CD8-positive, alpha-beta T cell (primary cell): ENCODE measurements at places on chromosomes 11 and 22.

DNA sequence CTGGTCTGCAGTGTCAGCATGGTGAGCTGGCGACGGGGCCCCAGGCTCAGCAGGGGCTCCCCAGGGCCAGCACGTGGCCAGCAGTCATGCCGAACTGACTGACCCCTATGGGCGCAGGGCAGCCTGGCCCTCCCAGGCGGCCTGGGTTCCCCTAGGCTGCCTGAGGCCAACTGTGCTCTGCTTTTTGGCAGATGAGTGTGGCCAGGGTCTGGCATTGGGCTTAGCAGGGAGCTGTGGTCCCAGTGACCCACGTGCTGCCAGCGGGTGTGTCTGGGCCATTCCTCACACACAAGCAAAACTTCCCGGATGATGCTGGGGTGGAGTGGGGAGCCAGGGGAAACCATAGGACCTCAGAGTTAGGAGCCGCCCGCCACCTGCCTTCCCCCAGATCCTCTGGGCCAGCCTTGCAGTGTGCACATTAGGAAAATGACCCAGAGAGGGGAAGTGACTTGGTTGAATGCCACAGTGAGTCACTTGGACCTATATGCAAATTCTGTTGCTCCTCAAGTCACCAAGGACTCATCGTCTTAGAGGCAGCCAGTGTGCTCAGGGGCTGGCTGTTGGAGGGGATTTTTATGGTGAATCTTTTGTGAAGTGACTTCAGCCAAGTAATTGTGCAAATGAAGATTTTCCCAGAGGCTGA is 6.5 kb downstream of the ADORA2A start:
- no peak for DNase-seq

- no peak for DNase-seq
These were observed 27.1 kb downstream of the NECTIN1 start for GRCh38 chr11:119701591-119702549.

GRCh38 chr11:66845143-66845875 is 2.1 kb downstream of the RCE1 start:
- DNase-seq = no peak

DNA sequence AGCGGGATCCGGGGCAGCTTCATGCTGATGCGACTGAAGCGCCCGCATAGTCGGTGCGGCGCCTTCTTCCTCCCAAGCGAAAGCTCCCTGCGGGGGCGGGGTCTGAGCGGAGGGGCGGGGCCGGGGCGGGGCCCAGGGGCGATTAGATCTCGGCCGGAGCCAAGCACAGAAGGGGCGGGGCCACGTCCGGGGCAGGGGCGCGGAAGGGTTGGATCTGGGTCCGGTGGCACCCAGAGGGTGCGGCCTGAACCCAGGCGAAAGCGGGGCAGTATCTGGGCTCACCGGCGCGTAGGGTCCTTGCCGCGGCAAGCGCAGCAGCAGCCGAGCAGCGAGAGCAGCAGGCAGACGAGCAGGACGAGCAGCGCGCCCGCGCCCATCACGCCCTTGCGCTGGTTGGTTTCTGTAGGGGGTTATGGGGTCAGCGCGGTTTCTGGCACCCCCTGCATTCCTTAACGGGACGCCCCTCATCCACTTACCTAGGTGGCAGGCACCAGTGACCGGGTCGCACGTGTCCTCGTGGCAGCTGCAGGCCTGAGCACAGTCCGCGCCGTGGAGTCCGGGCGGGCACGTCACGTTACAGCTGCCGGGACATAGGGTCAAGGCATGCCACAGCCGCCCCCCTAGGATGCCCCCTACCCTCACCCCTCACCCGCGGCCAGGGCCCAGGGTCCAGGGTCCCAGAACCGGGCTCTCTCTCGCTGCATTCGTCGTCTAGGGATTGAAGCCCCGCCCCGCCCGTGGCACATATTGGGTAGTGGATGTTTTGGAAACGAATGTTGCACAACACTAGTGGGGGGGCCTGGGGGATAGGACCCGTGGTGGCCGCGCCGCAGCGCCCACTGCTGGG is 8.1 kb downstream of the SCARF2 start:
- peak; percentile 79 for DNase-seq

- no peak for DNase-seq
These were observed 57.9 kb upstream of the ANGPTL5 start for GRCh38 chr11:101974255-101974654.

GRCh38 chr11:12164061-12165014 is 53.9 kb downstream of the MICAL2 start:
- DNase-seq = no peak

DNA sequence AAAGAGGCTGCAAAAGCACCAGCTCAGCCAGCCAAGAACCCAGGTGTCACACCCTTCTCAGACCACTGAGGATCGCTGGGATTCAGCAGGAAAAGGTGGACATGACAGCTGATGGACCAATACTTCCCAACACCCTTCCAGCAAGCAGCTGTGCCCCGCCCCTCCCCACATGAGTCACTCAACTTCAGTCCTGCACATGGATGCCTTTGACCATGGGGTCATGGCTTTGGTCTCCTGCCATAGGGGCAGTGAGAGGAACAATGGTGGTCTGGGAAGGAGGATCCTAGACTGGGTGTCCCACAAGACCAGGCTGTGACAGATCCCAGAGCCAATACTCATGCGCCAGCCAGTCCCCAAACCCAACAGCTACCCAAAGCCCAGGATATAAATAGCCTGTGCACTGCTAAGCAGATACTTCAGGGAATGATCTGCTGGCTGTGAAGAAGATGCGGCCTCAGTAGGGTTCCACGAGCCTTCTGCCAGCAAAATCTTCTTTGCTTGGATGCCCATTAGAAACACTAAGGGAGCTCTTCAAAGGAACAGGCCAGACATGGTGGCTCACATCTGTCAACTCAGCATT is 5.5 kb upstream of the RGL4 start:
- DNase-seq = no peak

DNA sequence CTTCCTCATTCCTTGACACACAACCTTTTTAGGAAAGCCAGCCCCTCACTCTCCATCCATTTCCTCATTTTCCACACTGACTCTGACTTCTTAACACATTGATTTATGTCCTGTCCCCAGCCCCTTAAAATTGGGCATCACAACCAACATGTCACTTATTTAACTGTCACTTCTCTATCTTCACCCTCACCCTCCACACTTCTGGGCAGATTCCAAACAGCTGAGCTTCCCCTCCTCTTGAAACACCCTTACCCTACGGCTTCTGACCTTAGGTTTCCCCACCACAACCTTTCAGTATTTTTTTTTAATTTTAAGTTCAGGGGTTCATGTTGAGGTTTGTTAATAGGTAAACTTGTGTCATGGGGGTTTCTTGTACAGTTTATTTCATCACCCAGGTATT is 696.3 kb downstream of the DLG2 start:
- DNase-seq = no peak

GRCh38 chr22:39439170-39439569 is 17.6 kb upstream of the MGAT3 start:
- no peak for DNase-seq

DNA sequence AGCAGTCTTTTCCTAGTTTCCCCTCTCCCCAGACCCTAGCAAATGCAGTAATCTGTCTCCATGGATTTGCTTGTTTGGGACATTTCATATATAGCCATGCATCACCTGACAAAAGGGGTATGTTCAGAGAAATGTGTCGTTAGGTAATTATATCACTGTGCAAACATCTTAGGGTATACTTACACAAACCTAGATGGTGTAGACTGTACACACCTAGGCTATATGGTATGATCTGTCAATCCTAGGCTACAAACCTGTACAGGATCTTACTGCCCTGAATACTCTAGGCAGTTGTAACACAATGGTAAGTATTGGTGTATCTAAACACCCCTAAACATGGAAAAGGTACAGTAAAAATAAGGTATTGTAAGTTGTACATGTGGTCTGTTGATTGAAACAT is 23.8 kb downstream of the QSER1 start:
- DNase-seq = no peak

DNA sequence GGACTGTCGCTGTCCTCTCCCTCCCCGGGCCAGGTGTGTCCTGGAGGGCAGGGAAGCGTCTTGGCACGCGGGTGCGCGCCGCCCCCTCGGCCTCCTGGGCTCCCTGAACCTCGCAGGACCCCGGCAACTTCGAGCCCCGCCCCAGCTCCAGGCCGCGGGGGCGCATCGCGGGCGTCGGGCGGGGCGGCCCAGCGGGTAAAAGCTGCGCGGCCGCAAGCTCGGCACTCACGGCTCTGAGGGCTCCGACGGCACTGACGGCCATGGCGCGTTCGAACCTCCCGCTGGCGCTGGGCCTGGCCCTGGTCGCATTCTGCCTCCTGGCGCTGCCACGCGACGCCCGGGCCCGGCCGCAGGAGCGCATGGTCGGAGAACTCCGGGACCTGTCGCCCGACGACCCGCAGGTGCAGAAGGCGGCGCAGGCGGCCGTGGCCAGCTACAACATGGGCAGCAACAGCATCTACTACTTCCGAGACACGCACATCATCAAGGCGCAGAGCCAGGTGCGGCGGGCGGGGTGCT is at the start of gene CST6:
TSS of gene CST6 (plus strand) at position 224 of the 519 bp plus-strand sequence. CDS start at position 261, 37 bp downstream.
- DNase-seq = no peak

- DNase-seq = no peak
These were observed 9.0 kb downstream of the TECTA start for GRCh38 chr11:121109916-121110586.
